Ovary (tissue), 10 donors: ENCODE measurements at places on chromosomes 11 and 22. TPM values are rescaled to one million over a fixed set of nuclear protein-coding genes. Genes with fewer than 3 reads are reported as not detected.
A peak's percentile ranks its signal among the peaks of the same experiment; 100 is the strongest.

The LRRC56 gene
- total RNA-seq: 3.4 TPM

The CARD10 gene
- 10.1 TPM for total RNA-seq

The IFITM10 gene
- total RNA-seq: 1.1 TPM

DNA sequence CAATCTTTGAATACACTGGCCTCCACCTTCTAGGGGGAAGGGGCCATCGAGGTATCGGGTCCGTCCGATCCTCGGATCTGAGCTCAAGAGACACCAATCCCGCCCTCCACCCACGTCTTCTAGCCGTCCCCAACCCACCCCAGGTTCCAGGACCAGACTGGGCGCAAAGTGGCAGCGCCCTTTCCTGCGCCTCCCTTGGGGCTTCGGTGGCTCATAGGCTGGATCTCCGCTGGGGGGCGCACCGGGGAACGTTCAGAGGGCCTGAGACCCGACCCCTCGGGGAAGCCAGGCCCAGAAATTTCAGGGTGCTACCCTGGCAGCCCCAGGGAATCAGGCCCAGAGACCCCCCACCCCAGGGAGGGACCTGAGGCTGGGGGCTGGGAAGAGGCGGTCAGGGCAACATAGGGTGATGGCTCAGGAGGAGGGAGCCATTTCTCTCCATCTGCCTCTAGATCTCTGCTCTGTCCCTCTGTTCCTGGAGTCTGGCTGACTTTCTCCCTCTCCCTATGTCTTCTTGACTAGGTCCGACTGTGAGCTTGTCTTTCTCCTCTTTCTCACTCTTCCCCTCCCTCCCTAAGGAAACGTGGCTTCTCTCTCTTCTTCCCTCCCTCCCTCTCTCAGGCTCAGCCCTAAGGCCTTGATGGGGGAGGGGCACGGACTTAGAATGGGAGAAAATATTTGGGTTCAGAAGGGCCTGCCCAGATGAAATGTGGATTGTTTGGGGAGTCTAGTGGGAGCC, 1.1 kb downstream of the CREB3L1 start:
- peak; percentile 61 for DNase-seq

DNA sequence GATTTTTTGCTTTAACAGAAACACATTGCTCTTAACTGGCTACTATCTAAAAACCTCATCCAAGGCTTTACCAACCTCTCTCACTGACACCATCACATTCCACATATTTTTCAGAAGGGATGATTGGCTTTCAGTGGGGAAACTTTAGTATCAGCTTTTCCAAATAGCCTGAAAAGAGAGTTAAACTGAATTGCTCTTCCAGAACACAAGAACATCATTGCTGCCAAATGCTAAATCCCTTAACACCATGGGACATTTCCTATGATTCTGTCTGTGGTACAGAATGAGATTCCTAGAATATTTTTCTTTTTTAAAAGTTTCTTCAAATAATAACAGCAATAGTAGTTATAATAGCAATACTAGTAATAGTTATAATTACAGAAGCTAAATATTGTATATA, 45.4 kb downstream of the SOX6 start:
- DNase-seq: no peak

- DNase-seq: no peak
Observed at GRCh38 chr11:1622086-1622485, at the start of gene KRTAP5-4. Gene KRTAP5-4 (minus strand): TSS chr11:1622138. CDS start chr11:1622093, 45 bp downstream.

DNA sequence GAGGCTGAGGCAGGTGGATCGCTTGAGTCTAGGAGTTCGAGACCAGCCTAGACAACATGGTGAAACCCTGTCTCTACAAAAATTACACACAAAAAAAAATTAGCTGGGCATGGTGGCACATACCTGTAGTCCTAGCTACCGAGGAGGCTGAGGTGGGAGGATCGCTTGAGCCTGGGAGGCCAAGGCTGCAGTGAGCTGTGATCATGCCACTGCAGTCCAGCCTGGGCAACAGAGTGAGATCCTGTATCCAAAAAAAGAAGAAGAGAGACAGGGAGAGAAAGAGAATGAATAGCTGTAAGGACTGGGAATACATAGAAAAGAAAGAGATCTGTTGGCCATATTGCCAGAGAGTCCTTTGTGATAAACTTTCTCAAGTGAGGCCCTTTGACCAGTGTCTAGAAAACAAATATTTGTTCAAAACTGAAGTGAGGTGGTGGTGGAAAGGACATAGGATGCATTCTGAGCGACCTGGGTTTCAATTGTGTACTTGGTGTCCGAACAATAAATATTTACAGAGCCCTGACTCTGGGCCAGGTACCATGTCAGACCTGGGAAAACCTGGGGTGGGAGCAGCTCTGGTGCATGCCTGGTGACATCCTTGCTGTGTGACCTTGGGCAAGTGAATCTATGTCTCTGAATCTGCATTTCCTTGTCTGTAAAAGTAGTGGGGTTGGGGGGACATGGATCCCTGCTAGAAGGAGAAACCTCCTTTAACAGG, 89.6 kb upstream of the CRYBB3 start:
- DNase-seq: no peak

GRCh38 chr22:30297991-30298701, 8.8 kb upstream of the CASTOR1 start:
- DNase-seq: no peak

- peak; percentile 88 for DNase-seq
Observed at GRCh38 chr11:102111011-102111786, 952 bp downstream of the YAP1 start.

DNA sequence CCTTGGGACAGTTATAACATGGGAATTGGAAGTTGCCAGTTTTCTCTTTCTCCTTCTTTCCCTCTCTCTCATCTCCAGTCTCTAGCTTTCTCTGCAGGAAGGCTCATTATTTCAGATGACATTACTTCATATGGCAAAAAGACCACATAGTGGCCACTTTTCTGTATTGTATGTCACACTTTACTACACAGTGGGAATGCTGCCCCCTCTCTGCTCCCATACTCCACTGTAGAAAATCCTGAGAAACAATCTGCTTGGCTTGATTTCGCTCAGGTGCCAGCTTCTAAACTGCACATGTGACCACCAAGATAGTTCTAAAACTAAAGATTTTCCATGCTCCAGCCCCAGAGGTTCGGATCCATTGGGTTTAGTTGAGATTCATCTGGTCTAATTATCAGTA, 860.7 kb upstream of the CCDC90B start:
- DNase-seq: no peak

GRCh38 chr11:126293726-126294125, 10.1 kb upstream of the DCPS start:
- no peak for DNase-seq

GRCh38 chr11:34344768-34345539, 12.9 kb downstream of the ABTB2 start:
- DNase-seq: peak; percentile 47

- peak; percentile 23 for DNase-seq
Observed at GRCh38 chr22:19803736-19804267, 43.2 kb downstream of the TBX1 start.

DNA sequence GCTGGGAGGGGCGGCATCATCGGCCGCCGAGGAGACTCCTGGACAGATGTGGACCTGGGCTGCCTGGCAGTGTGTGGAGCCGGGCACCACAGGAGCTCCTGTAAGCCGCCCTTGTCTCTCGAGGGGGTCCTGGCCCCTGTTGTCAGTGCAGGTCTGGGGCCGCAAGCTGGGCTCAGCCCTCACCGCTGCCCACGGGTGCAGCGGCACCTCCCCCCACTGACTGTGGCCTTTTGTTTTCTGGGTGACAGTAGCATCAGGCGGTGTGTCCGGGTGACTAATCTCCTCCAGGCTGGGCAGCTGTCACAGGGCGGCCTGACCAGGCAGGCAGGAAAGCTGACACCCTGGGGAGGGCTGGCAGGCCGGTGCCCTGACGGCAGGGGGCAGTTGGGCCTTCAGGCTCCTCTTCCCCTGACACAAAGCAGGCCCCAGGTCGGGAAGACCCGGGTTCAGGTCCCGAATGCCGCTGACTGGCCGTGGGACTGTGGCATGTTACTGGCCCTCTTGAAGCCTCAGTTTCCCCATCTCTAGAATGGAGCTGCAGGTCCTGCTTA, 16.3 kb downstream of the DGKZ start:
- no peak for DNase-seq

DNA sequence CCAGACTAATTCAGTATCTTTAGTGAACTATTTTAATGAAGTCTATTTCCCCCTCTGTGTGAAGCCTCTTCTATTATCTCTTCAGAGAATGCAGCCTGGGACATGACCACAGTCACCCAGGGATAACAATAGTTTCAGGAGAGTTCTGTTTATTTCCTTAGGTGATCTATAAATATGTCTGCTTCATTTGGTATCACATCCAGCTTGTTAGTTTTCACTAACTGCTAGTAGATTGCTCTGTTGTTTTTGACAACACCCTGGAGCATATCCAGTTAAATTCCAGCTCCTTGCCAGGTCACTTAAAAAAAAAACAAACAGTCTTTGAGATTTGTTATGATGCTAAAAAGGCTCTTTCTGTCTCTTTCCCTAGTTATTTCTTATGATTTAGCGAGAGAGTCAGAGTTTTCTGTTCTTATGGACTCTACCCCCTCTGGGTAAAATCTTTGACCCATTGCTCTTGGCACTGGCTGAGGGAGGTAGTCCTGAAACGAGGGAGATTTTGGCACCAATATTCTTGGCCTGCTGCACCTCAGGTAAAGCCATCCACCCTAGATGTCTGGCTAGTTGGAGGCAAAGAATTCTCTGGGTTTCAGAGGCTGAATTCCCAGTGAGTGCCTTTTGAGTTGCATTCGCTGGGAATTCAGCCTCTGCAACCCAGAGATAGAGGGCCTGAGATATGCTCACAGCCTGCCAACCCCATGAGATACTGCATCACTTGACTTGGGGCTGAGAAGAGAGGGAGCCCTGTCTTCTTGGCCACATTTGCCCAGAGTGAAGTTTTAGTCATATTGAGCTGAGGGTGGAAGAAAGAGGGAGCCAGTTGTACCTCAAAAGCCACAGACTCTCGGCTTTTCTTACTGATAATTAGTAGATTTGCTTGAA, 159.1 kb downstream of the PGR start:
- DNase-seq: no peak

DNA sequence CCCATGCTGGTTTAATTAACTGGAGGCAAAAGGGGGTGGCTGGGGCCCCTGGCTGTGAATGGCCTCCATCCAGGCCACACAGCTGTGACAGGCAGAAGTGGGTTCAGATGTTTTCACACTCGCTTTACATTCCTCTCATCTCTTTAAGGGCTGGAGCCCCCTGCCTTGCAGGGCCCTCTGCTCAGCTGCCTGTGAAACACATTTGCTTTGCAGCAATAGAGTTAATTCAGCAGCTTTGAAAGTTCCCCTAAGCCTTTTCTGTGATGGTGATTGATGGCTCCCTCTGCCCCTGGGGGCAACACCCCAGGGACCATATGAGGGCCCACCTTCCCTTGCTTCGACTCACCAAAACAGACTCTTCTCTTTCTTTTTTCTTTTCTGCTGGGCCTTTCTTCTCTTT, 139.3 kb downstream of the FEZ1 start:
- DNase-seq: no peak

- no peak for DNase-seq
Observed at GRCh38 chr11:98358551-98358950, 662.2 kb upstream of the CNTN5 start.
